Vagina (tissue), 2 donors: ENCODE measurements at places on chromosomes 5 and 9. TPM values are rescaled to one million over a fixed set of nuclear protein-coding genes. Genes with fewer than 3 reads are reported as not detected.

The LCP2 gene
- total RNA-seq = 25.5 TPM

The MUSK gene
- total RNA-seq = not detected

The FBXW2 gene
- total RNA-seq = 33.1 TPM

The VDAC1 gene
- total RNA-seq = 95.3 TPM

The LCN1 gene
- not detected for total RNA-seq
